Cerebellar nuclear complex (tissue), 1 donor: ENCODE measurements at places on chromosomes 7 and 10.

GRCh38 chr7:17526621-17527020 lies 228.2 kb downstream of the AHR start:
- no peak for DNase-seq

DNA sequence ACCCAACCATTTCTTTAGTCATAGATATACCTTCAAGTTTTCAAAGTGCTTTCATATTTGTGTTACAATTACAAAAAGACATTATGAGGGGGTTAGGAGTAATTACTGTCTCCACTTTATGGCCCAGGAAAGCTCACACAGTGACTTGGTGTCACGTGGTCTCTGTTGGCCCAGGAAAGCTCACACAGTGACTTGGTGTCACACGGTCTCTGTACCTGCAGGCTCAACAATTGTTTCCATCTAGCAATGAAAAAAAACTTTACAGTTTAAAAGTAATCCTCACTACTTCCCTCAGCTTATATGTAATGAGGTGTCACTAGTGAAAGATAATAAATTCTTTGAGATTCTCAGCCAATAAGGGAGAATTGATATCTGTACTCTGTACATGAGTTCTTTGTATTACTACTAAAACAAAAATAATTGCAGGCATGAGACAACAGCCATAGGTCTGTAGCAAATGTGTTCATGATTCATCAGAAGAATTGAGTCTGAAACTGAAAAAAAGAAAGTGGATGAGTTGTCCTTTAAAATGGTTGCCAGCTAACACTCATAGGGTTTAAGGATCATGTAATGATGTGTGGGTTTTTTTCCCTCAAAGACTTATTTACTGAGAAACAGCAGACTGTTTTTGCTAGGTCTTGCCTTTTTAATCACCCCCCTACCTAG lies 10.9 kb downstream of the OGDH start:
- DNase-seq: no peak

GRCh38 chr10:4678023-4678950 lies 147.7 kb upstream of the AKR1E2 start:
- DNase-seq: no peak

GRCh38 chr7:128121711-128122530 lies 90.7 kb upstream of the LRRC4 start:
- no peak for DNase-seq

DNA sequence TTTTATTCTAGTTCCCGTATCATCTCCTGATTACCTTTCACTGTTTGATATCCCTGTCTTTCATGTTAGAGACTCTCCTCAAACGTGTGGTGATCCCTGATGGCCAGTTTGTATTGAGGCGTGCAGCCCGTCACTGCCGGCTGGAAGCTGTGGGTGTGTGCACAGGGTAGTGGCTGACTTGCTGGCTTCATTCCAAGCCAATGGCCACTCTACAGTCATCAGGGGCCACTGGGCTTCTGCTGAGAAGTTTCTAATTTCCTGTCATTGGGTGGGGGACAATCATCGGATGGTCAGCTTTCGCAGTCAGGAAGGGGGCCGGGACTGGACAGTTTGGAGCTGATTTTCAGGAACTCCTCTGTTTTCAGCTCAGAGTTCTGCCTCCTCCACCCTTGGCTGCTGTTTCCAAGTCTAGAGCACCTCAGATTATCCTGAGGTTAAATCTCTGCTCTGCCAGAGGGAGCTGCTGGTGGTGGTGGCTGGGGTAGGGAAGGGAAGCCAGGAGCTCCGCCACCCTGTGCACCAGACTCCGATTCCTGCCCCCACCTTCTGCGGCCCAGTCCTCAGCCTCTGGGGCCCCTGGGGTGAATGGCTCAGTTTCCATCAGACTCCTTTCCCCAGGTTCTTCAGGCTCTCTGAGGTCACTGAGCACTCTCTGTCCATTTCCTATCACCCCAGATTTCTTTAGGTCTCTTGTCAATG lies 34.9 kb downstream of the BAIAP2L1 start:
- DNase-seq: no peak

- DNase-seq: no peak
Observed at GRCh38 chr7:142595816-142596516, 153.3 kb upstream of the PRSS1 start.

DNA sequence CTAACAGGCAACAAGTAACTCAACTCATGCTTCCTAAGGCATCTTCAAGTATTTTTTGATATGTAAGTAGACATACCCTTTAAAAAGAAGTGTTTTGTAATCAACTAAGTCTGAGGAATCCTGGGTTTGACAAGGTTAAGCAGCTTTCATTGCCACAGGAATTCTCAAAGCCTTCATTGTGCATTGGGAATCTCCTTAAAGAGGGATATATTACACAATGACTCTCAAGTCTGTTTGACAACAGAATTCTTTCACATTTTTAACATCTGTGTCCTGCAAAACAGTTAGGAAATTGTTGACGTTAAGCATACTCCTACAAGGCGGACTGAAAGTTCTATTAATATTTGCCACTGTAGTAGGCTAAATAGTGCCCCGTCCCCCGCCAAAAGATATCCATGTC lies 71.4 kb downstream of the SGMS1 start:
- DNase-seq: no peak

- DNase-seq: no peak
Observed at GRCh38 chr10:88110355-88110754, 246.9 kb downstream of the PTEN start.

GRCh38 chr7:143120691-143121405 lies 11.0 kb upstream of the PIP start:
- no peak for DNase-seq

DNA sequence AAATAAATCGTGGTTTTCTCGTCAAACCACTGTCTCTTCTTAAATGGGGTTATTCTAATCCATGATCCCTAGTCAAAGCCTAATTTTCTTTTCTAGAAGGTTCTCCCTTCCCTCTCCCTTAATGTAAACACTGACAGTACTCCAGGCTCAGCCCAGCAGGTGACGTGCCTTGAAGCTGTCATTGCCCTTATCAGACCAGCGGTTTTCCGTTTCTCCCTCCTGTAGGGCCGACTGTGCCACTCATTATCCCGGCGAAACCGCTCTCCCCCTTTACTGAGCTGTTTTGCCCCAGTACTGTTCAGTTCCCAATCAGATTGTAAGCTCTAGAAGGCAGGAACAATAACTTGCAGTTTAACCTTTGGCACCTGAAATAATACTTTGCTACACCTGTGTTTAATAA lies 153.5 kb upstream of the RHEB start:
- DNase-seq: no peak

DNA sequence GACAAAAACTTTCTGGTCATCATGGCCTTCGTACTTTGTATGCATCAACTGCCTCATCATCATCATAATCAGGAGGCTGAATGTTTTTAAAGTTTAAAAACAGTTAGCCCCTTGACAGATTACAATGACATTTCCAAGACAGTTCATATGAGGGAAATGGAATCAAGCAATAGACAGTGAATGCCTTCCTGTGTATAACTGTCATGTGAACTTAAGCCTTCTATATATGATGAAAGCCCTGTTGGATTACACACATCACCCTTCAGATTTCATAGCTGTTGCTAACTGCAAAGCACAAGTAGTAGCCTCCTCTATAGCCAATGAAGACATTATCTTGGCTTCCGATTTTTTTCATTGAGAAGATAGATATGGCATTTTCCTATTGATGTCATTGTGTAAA lies 154.0 kb downstream of the PLXDC2 start:
- no peak for DNase-seq

DNA sequence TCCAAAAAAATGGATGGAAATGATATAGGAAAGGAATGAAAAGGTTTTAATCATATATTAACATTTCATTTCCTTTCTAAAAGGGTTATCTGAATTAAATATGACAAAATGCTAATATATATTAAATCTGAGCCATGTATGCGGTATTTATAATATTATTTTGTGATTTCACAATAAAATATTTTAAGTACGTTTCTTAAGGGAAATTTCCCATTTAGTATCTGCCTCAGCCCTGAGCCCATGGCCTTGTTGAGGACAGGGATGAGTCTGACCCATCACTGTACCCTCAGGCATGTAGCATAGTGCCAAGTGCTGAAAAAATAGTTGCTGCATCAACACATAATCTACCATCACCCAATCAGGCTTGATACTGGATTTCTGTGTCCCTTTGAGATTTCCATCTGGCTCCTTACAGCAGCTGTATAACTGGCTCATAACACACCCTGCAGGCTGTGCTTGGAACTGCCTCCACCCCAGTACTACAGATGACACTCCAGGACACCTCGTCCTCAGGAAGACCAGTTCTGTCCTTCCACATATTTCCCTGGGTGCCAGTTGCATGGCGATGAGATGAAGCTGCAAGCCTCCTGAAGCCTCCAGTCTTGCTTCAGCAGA lies 59.4 kb upstream of the ASAH2 start:
- DNase-seq: no peak

DNA sequence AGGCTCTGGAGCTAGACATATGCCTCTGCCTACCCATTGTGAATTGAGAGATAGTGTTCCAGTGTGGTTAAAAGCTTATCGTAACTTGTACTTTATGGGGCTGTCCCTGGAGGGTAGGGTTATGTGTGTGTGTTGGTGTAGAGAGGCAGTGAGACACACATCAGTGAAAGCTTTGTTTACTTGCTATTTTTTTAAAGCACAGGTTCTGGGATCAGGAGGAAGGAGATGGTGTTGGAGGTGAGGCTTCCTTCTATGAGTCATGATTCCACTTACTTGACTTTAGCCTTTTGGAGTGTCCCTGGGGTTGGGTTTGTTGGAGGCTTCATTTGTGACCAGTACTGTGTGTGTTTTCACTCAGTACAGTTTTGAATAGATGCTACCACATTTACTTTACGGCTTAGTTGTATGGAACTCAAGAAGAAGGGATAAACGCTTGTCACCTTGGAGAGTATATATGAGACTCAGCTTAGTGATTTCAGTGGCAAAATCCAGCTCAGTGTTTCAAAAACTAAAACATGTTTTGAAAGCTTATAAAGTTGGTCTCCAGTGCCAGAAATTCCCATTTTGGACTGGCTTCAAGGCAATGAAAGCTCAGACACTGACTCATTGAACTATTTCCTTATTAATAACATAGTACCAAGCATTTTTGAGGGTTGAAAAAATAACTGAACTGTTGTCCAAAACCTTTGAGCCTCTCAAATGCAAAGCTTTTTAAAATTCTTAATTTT lies 106.2 kb downstream of the PLXDC2 start:
- DNase-seq: no peak

GRCh38 chr10:78471723-78472550 lies 438.3 kb downstream of the RPS24 start:
- DNase-seq: no peak

- no peak for DNase-seq
Observed at GRCh38 chr7:32658034-32658433, 162.7 kb downstream of the AVL9 start.

GRCh38 chr10:85735997-85736396 lies 630.6 kb downstream of the GRID1 start:
- DNase-seq: no peak

GRCh38 chr10:9602998-9603397 lies 1414.7 kb upstream of the CELF2 start:
- DNase-seq: no peak

- DNase-seq: no peak
Observed at GRCh38 chr7:30469303-30469702, 9.3 kb downstream of the NOD1 start.

DNA sequence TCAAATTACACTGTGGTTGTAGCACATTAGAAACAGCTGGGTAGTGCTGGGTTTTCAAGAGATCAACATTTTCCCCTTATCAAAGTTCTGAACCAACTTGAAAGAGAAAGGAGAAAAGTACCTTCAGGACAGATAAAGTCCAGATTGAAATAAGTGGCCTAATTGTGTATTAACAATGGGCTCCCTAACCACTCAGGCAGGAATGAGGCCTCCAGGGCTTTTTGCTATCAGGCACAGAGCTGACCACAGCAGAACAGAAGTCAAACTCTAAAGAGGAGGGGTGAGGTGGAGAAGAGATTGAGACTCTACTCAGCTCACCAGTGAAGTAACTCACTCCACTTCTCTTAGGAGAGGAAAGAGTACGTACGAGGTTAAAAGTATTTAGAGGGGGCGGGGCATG lies 394.1 kb upstream of the PHF14 start:
- no peak for DNase-seq

DNA sequence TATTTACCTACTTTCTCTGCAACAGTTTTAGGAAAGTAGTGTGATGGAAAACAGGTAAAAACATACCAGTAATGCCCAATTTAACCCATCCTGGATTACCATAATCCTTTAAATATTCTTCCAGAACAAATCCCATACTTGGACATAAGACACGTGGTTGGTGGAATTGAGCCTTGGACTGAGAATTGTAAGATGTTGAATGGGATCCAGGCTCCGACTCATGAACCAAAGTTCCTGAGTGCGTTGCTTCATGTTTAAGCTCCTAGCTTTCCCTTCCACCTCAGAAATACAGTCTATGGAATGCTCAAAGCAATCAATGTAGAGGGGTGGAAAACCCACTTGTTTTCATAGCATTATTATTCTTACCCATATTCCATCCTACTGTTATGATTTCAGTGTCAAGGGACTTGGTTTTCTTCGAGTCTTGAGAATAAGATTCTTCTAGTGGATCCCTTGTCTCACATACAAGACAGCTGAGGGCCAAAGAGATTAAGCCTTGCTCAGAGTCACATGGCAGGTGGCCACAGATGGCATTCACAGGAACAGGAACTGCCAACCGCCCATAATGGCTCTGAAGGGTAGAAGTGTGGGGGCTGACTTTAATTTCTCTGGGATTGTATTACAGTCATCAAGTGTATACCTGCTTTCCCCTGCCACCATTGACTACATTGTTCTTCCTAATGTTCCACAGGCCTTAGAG lies 171.2 kb downstream of the GFRA1 start:
- no peak for DNase-seq

- no peak for DNase-seq
Observed at GRCh38 chr10:129972966-129973673, 9.0 kb upstream of the EBF3 start.

DNA sequence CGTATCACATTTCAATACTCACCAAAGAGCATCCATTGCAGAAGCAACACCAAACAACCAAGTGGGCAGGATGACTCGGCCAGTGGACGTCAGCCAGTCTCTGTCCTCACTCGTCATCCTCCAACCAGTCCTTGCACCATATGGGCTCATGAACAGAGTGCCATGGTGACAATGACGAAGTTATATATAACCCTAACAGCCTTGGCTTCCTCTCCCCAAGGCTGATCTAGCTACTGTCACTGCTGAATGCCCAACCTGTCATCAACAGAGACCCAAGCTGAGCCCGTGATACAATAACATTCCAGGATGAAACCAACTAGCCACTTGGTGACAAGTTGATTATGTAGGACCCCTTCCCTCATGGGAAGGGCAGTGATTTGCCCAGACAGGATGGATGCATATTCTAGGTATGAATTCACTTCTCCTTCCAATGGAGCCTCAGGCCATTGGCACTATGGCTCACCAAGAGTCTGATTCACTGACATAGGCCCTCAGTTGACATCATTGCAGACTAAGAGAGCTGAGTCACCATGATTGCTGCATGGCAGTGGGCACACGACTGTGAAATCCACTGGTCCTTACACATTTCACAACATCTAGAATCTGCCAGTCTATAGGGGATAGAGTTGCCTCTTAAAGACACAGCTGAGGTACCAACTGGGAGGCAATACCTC lies 26.3 kb upstream of the PPIF start:
- no peak for DNase-seq

- no peak for DNase-seq
Observed at GRCh38 chr10:12797471-12798262, 203.8 kb downstream of the CCDC3 start.

- DNase-seq: no peak
Observed at GRCh38 chr7:30493228-30493627, 11.4 kb downstream of the GGCT start.
